MG63 (cell line): ENCODE measurements at places on chromosomes 3 and 15. TPM values are rescaled to one million over a fixed set of nuclear protein-coding genes. Genes with fewer than 3 reads are reported as not detected.

CAPN3 gene
- not detected in 2 replicates for total RNA-seq

C2CD4B gene
- total RNA-seq: not detected in 2 replicates

DNA sequence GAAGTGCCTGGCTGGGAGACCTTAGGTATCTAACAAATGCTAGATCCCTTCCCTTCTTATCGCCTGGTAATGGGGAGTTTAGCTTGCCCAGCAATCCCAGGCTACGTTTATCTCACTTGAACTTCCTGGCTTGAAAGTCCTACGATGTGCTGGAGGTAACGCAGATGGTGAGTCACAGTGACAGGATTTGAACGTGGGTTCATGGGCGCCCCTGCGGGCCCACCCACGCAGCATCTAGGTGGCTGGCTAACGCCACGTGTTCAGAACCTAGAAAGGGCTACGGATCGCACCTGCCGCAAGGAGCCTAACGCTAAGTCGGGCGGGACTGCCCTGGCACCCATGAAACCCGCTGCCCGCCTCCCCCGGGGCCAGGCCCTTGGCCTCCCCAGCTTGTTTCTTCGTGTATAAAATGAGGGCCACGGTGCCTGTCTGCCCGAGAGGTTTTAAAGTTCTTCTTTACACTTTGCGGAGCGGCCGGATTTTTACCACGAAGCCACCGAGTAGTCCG, 600 bp upstream of the USP3 start:
- peak; percentile 88 for DNase-seq

- DNase-seq: no peak
Observed at GRCh38 chr3:115187149-115187757, 40.2 kb upstream of the ZBTB20 start.

DNA sequence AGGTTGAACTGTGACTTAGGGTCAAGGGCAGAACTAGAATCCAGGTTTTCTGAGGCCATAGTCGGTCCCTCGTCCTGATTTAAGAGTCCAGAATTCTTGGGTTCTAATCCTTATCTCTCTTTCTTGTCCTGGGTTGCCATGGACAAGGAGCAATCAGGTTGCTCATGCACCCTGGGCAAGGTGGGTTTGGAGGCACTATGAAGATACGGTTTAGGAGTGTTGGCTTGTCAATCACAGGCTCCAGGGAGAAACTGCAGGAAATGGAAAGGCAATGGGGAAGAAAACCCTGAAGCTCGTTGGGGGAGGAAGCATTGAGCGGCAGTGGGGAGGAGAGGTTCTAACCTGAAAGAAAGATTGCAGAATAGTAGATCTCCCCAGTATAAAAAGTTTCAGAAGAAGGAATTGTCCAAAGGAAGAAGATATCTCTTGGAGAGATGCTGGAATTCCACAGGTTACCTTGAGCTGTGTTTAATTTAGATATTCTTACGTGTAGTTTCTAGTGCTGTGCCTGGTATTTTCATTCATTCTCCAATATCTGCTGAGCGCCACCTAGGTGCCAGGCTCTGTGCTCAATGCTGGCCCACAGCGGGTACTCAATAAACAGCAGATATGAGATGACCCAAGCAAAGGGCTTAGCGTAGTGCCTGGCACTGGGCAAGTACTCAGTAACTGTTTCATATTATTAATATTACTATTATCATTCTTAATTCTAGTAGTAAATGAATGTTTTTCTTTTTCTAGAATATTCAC, 2.0 kb downstream of the ACAN start:
- DNase-seq: no peak

GRCh38 chr3:57420001-57420400, 124.1 kb downstream of the DNAH12 start:
- no peak for DNase-seq

GRCh38 chr15:46670258-46670657, 1035.4 kb downstream of the SQOR start:
- DNase-seq: no peak
